ENCODE measurements at places on chromosomes 5 and 9.

GRCh38 chr5:76125346-76125745 is 42.2 kb downstream of the SV2C start:
- no peak for DNase-seq

GRCh38 chr5:54480296-54480695 is 24.8 kb downstream of the HSPB3 start:
- DNase-seq, result no peak

DNA sequence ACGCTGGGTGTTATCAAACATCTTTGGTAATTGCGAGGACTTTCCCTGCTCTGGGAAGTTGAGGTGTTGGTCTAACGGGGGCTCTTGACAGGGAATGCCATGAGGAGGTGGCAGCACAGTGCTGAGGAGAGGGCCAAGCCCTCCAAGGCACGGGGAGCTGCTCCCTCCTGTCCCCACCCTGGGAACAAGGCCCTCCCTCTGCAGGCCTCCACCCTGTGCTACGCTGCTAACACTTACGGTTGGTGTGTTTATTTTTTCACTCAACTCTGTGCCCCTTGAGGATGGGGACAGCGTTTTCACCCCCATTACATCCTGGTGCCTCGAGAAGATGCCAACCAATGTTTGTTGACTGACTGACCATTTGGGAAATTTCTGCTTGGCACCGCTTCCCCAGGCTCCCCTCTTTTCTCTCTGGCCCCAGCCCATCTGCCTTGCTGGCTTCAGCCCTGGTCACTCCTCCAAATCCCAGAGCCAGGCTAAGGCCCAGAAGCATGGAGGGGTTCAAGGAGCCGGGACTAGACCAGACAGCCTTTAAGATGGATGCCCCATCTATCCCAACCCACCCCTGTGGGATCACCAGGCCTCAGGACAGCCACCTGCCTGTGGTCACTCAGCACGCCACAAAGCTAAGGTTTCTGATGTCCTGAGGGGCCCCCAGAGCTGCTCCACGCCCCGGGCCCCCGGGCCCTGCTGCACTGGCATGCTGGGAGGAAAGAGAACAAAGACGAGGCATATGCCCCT is 125.7 kb downstream of the BARX1 start:
- no peak for DNase-seq

- no peak for DNase-seq
Observed at GRCh38 chr9:81575956-81576355, 113.4 kb downstream of the TLE1 start.

DNA sequence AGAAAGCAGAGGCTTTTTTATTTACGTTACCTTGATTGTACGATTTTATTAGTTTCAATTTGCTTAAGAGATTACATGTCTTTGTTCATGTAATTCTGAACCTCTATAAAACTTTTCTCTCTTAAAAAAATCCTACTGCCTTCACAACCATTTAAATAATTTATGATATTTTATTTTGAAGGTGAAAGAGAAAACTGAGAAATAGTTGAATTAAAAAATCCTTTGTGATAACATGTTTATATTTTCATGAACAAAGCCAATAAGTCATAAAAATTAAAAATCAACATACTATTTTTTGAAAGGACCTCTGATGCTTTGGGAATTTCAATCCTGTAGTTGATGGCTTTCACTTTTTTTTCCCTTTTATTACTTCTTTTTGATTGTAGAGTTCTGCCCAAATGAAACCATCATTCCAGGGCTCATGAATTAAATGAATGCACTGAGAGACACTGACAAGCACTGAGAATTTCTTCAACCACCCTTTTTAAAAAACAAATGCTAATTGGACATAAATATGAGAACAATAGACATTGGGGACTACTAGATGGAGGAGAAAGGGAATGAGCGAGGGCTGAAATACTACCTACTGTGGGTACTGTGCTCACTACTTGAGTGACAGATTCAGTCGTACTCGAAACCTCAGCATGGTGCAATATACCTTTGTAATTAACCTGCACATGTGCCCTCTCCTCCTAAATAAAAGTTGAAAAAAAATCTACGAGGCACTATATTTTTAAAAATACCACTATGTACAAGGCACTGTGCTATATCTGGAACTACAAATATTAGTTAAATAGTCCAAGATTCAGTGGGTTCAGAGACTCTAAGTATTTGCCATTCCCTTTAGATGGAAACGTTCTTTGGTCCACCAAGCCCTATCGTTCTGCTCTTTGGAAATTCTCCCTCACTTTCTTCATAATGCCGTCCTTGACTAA is 5.9 kb downstream of the CDKN2A start:
- no peak for DNase-seq

DNA sequence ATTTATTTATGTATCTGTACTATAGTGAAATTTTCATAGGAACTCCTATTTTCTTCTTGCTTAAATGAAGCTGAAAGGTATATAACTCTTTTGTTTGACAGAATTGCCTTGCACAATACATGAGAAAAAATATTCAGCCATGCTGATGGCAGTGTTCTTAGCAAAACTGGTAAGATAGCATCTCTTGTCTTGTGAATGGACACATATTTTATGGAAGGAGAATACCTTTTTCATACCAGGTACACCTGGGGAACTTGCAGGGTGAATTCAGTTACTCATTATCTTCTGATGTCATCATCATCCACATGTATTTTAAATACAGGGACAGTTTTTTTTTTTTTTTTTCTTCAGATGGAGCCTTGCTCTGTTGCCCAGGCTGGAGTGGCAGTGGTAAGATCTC is 49.4 kb downstream of the MAMDC2 start:
- DNase-seq, result no peak

- no peak for DNase-seq
Observed at GRCh38 chr9:20620650-20621470, 1.4 kb downstream of the MLLT3 start.

GRCh38 chr9:107571148-107571547 is 81.6 kb upstream of the KLF4 start:
- DNase-seq, result no peak

DNA sequence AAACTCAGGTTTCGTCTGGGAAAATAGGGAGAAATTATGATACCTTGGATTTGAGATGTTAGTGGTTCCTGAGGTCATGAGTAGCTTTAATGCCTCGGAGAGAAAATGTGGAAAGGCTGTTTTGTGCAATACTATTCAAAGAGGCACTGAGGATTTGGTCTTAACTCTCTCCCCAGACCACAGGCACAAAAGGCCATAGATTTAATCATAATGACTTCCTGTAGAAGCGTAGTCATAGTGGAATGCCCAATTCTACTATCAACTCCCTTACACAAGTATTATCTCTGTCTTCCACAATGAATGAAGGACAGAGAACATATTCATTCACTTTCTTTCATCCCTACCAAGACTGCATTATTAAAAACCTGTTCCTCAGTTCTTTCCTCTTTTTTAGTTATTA is 153.0 kb upstream of the FTMT start:
- DNase-seq, result no peak

- no peak for DNase-seq
Observed at GRCh38 chr9:117747386-117747970, 43.3 kb downstream of the TLR4 start.

- DNase-seq, result no peak
Observed at GRCh38 chr9:8251566-8251965, 452.0 kb upstream of the DMAC1 start.

GRCh38 chr5:135341016-135341666 is 57.9 kb downstream of the MACROH2A1 start:
- no peak for DNase-seq

GRCh38 chr5:126456217-126456820 is 33.1 kb downstream of the GRAMD2B start:
- no peak for DNase-seq

- peak; percentile 9 for DNase-seq
Observed at GRCh38 chr5:53095217-53095616, 14.3 kb downstream of the MOCS2 start.

GRCh38 chr5:102341681-102342288 is 45.7 kb upstream of the SLCO4C1 start:
- DNase-seq, result peak; percentile 95

DNA sequence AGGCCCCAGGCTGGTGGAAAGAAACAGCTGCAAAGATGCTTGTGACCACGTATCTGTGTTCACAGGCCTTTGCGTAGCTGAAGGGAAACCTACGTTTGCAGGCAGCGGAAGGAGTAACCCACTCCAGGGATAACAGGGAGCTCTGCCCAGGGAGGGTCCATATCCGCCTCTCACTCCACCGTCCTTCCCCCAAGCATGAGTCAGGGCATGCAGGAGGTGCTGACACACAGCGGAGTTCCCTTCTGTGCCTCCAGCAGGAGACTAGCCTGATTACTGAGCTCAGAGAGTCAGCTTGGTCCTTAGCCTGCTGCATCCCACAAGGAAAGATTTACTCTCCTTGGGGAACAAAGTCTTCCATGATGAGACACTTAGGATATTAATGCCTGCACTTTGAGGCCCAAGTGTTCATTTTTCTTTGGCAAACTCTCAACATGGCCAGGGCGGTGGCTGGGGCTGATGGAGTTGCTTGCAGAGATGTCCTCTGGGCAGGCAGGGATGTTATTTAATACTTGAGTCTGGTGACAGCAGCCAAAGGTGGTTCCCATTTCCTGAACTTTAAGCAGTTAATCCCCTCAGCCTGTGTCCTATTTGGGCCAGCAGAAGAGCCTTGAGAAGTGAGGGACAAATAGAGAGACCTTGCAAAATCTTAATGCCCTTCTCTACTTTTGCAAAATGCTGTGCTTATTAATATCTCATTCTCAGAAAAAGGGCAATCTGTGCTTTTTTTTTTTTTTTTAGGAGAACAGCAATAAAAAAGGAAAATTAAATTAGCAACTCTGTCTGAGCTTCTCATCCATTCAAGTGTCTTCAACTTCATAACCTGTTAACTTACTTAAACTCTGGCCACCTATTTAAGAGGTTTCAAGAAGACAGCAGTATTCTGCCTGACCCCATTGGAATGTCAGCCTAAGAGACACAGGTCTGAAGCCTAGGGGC is 222.1 kb downstream of the HSPA4 start:
- no peak for DNase-seq

DNA sequence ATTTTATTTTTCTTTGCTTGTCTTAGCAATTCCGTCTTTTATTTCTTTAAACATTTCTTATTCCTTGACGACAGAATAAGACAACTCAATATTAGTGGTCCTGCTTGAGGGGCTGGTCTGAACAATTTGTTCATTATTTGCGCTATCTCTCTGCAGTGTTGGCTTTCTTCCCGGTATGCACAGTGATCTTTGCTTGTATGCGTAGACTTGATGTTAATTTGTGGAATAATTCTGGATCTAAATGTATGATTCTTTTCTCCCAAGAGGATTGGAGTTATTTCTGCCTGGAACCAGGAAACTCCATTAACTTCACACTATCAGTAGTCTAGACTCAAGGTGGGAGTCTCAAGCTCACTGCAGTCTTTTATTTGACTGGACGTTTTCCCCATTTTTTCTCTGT is 80.4 kb downstream of the KDM4C start:
- no peak for DNase-seq

DNA sequence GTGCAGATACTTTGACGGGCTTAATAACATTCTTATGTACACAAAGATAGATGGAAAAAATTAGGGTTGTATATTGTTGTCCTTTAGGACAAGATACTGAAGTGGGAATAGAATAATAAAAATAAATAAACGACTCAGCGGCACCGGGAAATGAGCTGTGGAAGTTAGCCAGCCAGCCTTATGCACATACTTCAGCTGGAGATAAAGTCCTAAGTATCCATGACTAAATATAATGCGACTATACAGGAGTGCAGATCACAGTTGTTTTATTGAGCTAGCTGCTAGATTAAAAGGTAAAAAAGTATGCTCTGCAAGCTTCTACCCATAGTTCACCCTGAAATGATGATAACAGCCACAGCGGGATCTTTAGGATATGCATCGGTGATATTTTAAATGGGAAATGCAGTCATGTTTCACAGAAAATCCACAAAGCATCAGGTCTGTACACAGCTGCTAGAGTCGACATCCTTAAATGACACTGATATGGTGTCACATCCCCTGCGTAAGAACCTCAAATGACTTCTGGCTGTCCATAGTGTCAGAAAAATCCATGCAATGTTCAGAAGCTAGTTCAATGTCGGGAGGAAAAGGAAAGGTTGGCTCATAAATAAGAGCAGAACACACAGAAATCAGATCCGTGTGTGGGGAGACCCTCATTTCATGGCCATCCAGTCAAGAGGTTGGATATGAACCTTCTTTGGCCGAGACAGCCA is 392.8 kb upstream of the DAP start:
- no peak for DNase-seq

GRCh38 chr9:38015266-38015665 is 53.8 kb downstream of the SHB start:
- no peak for DNase-seq

DNA sequence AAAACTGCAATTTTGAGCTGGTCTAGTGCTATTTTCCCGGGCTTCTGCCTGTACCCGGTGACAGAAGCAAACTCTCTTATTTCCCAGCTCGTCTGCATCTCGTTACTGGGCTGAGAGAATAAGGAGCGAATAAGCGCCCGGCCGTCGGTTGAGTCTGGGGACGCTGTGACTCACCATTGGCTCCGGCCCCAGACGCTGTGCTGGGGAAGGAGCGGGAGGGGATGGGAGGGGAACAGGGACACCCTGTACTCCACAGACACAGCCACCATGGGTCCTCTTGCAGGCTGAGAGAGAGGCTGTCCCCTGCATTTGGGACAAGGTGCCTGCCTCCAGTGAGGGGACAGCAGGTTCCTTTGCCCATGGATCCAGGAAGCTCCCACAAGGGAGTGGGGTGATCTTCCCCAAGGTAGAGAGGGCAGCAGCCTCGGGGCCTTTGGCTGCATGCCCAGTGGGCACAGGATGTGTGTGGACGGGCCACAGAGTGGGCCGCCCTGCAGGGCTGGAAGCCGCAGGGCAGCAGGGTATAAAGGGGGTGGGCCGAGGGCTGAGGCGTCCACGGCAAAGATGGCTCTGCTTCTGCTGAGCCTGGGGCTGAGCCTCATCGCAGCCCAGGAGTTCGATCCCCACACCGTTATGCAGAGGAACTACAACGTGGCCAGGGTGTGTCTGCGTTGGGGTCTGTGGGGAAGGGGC is at the start of gene LCN9:
TSS of gene LCN9 (plus strand) at position 552 of the 693 bp plus-strand sequence. CDS start at position 565, 13 bp downstream.
- DNase-seq, result no peak

DNA sequence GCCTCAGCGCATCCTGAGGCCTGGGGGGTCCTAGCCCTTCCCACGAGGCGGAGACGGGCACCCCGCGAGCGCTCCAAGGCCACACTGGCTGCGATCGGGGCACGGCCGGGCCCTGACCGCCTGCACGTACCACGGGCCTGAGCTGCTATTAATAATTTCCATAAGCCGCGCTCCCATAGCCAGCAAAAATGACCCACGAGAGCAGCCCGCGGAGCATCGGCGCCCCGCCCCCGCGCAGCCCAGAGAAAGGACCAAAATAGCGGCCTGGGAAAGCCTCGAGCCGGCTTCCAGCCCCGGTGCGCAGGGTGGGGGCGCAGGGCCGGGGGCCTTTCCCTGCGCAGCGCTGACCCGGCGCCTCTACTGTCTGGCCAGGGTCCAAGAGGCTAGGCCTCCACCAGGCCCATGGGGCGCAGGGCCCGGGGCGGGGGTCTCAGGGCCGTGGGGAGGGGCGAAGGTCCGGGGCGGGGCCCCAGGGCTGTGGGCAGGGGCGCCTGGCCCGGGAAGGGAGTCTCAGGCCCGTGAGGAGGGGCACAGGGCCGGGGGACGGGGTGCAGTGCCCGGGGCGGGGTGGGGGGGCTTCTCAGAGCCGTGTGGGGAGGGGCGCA is 54.4 kb downstream of the EXD3 start:
- no peak for DNase-seq

Data from NCI-H1694 treated with DMSO at 0.1 percent for 48 hours (cell line).